ENCODE measurements at places on chromosomes 13 and 19.

- ATAC-seq, result no peak
Measured at GRCh38 chr19:19262190-19263057, 10.7 kb downstream of the TM6SF2 start.

DNA sequence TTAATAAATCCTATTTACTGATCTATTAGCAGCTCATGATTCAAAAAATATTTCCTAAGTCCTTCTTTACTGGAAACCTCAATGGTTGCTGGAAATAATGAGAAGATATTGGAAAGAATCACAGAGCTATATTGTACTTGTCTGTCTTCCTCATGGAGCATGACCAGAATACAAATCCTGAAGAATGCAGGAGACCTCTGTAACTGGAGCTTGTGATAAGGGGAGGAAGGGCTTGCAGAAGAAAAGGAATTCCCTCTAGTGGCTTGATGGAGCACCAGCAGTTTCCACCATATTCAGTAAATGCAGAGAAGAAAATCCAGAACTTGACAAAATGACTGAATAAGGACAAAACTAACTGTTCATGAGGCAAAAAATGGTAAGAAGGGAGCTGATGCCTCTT lies 1333.1 kb downstream of the EFNB2 start:
- ATAC-seq, result no peak

- ATAC-seq, result no peak
Measured at GRCh38 chr19:16969135-16969534, 57.5 kb downstream of the CPAMD8 start.

GRCh38 chr19:43362179-43362578 lies 8.7 kb downstream of the CD177 start:
- ATAC-seq, result no peak

DNA sequence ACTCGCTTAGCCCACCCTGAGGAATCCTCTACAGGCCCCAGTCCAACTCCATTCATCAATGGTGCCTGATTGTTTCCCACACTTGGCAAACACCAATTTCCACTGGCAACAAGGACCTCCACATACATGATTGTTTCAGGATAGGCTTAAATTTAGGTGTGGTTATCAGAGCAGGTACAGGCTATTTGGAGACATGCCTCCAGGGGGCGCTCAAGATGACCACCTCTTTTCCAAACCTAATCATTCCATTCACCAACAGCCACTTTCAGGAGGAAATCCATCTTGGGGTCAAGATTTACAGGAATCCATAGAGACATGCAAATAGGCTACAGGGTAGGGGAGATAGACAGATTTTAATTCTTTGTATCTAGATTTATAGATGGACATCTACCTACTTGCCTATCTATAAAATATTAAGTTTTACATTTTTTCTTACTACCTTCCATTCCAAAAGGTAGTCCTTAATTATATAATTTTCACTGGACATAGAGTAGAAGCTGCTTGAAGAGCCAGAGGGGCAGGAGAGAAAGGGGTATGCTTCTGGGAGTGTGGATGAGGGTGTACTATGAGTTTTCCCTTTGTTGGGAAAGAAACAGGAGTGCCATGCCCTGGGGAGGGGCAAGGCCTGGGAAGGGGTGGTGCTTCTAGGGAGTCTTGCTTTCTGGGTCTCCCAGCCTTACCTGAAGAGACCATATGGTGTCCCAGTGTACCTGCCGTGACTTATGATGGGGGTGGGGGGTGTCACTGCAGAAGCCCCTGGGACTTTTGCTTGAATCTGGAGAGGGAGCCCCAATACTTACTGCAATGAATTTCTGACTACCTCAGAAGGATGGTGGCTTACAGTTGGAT lies 14.1 kb upstream of the PCDH8 start:
- no peak for ATAC-seq

DNA sequence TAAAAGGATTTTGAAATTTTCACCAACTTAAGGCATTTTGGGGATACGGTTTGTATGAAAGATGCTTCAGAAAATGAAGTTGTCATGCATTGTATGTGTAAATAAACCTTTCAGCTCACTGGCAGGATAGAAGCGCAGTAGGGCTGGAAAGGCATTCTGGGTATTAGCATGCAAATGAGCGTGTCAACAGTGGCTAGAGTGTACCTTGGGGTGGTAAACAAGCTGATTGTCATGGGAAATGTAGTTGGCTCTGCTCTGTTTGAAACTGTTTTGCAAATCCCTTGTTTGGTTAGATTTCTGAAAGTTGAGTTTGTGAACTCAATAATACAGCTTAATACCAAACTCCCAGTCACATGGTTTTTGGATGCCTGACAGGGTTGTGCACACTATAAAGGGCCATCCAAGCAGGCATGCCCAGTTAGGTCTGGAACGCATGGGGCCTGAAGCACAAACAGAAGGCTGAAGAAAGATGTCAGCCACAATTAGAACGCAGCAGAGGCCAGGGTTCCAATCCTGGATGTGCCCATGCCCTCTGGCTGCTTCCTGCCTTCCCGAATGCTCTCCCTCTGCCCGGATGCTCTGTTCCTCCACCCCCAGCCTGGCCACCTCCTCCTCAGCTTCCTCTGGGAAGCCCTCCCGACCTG lies 14.6 kb downstream of the GSX1 start:
- ATAC-seq, result no peak

DNA sequence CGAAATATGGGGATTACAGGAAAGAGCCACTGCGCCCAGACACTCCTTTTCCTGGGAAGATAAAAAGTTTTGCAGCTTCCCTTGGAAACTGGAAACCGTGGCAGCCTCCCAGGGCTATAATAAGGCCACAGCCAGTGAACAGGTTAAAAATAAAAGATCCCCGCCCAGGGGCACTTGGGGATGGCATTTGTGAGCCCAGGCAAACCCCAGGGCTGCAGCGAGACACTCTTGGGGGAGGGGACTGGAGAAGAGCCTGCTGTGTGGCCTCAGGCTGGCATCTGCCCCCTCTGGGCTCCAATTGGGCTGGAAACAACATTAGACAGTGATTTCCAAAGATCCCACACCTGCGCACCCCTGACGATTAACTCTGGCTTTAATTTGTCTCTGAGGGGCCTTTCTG lies 11.2 kb downstream of the FEM1A start:
- no peak for ATAC-seq

GRCh38 chr13:69776937-69777336 lies 330.7 kb upstream of the ATXN8OS start:
- ATAC-seq, result no peak

- peak; percentile 59 for ATAC-seq
Measured at GRCh38 chr13:40060296-40061007, 405.0 kb downstream of the COG6 start.

DNA sequence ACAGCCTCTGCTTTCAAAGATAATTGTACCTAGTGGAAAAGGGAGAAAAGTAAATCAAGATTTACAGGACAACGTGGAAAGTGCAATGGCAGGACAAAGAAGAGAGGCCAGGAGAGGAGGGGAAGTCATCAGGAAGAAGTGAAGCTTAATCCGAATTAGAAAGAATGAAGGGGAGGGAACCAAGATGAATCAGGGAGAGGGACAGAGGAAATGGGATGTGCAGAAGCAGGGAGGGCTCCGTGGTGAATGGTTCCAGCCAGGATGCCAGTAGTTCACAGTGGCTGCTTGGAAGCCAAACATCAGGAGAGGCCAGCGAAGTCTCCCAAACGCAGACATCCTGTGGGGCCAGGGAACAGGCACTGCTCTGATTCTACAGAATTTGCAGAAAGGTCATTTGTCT lies 144.4 kb downstream of the LIG4 start:
- no peak for ATAC-seq

GRCh38 chr13:27176470-27177410 lies 5.1 kb upstream of the USP12 start:
- no peak for ATAC-seq
